ENCODE measurements at places on chromosomes 2 and 18.

DNA sequence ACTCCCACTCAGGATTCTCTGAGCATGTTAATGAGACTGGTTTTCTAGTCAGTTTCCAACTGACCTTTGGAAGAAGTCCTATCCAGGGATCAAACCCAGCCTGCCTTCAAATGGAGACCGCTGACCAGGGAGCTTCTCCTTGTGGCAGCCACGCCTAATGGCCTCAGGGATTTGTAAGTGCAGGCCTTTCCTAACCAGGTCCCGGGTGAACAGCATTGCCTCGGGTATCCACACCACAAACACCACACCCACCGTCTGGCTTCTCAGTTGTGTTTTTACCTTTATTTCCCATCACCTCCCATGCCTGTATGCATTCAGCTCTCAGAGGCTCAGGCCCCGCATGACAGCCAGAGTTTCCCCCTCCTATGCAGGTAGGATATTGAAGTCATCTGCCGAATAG lies 406.3 kb upstream of the HS6ST1 start:
- DNase-seq: no peak

DNA sequence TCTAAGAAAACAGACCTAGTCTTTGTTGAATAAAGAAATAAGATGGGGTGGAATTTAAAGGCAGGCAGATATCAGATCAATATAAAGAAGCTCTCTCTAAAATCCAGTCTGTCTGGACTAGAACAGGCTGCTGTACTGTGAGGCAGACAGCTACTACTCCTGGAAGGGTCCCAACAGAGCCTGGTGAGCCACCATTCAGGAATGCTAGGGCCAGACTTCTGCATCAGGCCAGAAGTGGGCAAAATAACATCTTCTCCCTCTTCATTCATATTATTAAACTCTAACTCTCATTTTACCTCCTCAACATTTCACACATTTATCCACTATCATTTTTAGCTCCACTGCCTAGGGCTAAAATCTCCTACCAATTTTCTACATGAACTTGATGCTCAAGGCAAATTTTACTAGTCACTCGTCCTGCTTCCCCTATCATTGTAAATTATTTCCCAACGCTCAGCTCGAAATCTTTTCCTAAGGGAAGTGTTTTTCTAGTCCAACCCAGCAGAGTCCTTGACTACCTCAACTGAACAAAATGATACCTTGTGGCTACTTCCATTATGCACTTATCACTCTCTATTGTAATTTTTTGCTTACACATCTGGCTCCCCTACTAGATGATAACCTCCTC lies 45.2 kb upstream of the GLS start:
- DNase-seq: no peak

DNA sequence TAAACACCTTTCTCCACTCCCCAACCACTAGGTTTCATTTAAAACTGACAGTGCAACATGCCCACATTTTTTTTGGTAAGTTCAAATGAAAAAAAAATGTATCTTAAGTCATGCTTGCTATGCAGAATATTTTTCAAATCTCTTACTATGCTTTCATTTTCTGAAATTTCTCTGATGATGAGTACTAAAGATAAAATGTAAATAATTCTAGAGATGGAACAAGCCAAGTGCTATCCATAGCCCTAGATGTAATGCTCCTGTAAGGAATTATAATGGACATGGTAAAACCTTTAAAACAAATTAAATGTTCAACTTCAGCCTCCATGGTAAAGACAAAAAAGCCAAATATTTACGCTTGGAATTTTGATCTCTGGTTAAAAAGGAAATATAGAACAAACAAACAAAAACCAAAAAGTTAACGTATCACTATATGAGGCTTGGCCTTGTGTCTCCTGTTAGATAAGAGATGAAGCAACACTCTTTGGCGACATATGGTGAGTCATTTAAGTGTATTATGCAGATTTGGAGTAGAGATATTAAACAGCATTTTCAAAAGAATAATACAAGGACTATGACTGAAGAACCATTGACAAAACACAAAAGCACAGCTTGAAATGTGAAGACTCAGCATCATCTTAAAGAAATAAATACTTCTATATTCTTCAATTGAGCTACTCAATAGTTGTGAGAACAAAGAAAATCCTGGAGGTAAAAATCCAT lies 392.0 kb upstream of the LYPD1 start:
- no peak for DNase-seq

DNA sequence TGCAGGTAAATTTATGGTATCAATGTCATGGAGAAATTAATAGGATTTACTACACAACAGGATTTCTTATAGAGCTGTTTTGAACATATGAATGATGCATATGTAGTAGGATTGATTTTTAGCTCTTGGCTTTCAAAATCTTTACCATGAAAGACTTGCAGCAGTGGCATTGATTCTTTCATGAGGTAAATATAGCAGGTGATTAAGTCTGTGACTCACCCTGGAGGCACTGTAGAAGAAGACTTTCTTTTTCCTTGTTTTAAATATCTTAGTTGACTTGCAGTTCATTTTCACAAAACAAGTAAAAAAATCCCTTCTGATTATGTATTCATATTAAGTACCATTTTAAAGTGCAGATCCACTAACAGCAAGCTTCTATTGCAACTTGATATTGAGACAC lies 463.0 kb downstream of the FBXO15 start:
- DNase-seq: no peak

GRCh38 chr2:181552808-181553207 lies 95.6 kb downstream of the ITGA4 start:
- no peak for DNase-seq

DNA sequence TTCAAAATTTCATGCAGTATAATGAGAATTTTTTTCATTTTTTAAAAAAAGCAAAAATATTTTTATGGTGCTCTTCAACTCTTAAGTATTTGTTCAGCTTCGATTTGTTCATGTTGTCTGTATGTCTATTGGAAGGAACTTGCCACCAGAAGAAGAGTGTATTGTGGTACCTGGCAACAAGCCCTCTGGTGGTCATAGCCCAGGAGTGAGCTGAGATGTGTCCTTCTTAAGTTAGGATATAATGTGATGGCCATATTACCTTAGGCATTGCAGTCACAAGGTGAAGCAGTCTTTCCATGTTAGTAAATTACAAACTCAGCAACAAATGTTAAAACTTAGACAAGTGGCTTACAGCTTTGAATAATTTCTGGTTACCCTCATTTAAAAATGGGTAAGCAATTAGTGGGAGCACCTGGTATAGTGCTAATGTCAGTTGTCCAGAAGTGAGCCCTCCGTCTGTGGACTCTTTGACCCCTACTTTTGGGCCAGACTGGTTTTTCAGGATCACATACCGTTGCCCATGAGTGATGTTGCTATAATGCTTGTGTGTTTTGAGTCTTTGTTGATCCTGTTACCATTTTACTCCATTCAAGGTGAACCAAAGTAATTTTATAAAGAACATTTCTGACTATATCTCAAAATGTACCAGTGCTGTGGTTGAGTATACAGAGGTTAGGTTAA lies 57.4 kb downstream of the MYO1B start:
- no peak for DNase-seq

GRCh38 chr2:95234816-95235215 lies 27.5 kb downstream of the ZNF892 start:
- no peak for DNase-seq

- no peak for DNase-seq
These were observed 117.7 kb downstream of the GPD2 start for GRCh38 chr2:156553714-156554442.

Measured in caudate nucleus (tissue), 63 donors.